ENCODE measurements at places on chromosomes 3 and 15. TPM values are rescaled to one million over a fixed set of nuclear protein-coding genes. Genes with fewer than 3 reads are reported as not detected.

MB21D2 gene
- 7.4 TPM for total RNA-seq

LAMB2 gene
- 374 TPM for total RNA-seq

IL17RD gene
- 0.97 TPM for total RNA-seq

PATL2 gene
- total RNA-seq = not detected

TMEM207 gene
- not detected for total RNA-seq

GXYLT2 gene
- 0.24 TPM for total RNA-seq

PDZRN3 gene
- total RNA-seq = not detected

EIF4A2 gene
- total RNA-seq = 282 TPM

FHIT gene
- total RNA-seq = 2.2 TPM

ADAMTS7 gene
- 64.7 TPM for total RNA-seq

C3orf22 gene
- not detected for total RNA-seq

EAF1 gene
- total RNA-seq = 18.2 TPM

GHSR gene
- total RNA-seq = not detected

GREM1 gene
- total RNA-seq = 0.44 TPM

GPR156 gene
- total RNA-seq = 0.27 TPM

SLC7A14 gene
- 0.07 TPM for total RNA-seq

RTP3 gene
- not detected for total RNA-seq

CCDC80 gene
- 59.3 TPM for total RNA-seq

RBPMS2 gene
- 7.6 TPM for total RNA-seq

TGM5 gene
- not detected for total RNA-seq

NR2E3 gene
- total RNA-seq = 0.25 TPM

HCLS1 gene
- total RNA-seq = 68.5 TPM

SPCS1 gene
- total RNA-seq = 100 TPM

MCTP2 gene
- 0.75 TPM for total RNA-seq

ADAMTS17 gene
- total RNA-seq = not detected

GRM2 gene
- total RNA-seq = 0.51 TPM

ACTRT3 gene
- total RNA-seq = 5.1 TPM

ATP13A4 gene
- total RNA-seq = not detected

FANCD2OS gene
- not detected for total RNA-seq

SPINT1 gene
- 4.2 TPM for total RNA-seq

KBTBD13 gene
- not detected for total RNA-seq

Measured in endothelial cell of umbilical vein (primary cell).